Spinal cord (tissue), 10 donors: ENCODE measurements at places on chromosomes 16 and 17.

GRCh38 chr16:17339764-17340541 lies 130.8 kb downstream of the XYLT1 start:
- DNase-seq: no peak

- DNase-seq: no peak
Observed at GRCh38 chr17:66171172-66171571, 20.8 kb downstream of the CEP112 start.

GRCh38 chr17:74128456-74129211 lies 74.8 kb upstream of the RPL38 start:
- no peak for DNase-seq

- no peak for DNase-seq
Observed at GRCh38 chr16:27843800-27844199, 219.7 kb downstream of the GSG1L start.

- no peak for DNase-seq
Observed at GRCh38 chr16:88894681-88895300, 28.3 kb upstream of the PABPN1L start.

GRCh38 chr16:85114909-85115567 lies 2.8 kb upstream of the CIBAR2 start:
- peak; percentile 64 for DNase-seq

DNA sequence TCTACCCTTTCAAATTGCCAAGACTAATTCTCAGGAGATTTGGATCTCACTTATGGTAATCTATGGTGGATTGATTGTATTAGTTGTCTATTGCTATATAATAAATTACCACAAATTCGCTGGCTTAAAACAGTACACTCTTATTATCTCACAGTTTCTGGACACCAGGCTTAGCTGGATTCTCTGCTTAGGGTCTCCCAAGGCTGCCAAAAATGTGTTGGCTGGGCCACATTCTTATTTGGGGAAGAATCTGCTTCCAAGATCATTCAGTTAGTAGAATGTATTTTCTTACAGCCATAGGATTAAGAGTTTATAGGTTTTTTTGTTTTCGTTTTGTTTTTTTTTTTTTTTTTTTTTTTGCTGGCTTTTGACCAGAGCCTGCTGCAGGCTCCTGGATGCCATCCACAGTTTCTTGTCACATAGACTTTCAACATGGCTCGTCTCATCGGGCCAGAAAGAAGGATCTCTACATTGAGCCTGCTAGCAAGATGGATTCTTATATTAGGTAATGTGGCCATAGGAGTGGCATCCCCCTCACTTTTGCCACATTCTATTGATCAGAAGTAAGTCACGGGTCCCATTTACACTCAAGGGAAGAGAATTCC lies 415.3 kb downstream of the KIF2B start:
- DNase-seq: no peak

DNA sequence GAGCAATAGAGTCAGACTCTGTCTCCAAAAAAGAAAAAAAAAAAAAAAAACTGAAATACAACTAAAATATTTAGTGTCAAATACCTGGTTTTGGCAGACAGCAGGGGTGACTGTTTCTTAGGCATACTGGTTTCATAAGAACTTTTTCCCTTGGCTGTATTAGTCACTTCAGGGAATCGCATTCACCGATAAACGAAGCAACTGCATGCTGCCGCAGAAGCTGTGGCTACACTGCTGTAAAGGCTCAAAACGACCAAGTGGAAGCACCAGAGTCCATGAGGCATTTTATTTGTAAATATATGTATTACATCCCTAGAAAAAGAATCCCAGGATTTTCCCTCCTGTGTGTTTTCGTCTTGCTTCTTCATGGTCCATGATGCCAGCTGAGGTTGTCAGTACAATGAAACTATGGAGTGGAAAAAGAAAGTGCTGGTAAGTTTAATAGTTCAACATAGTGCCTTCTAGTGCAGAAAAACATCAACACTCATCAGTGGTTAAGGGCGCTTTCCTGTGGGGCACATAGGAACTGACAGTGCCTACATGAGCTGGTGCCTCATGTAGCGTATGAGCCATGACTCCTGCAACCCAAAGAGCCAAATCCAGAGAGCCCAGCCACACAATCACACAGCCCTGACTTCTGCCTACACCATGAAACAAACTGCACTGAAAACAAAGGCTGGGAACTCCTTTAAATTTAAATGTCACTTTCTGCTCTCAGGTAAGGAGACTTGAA lies 7.3 kb downstream of the RPS15A start:
- DNase-seq: no peak

GRCh38 chr17:48593126-48593829 lies at the start of gene HOXB5:
HOXB5 (minus strand) TSS chr17:48593779; CDS start chr17:48593682, 97 bp downstream.
- no peak for DNase-seq

GRCh38 chr17:40451420-40451819 lies 8.2 kb downstream of the IGFBP4 start:
- DNase-seq: no peak

DNA sequence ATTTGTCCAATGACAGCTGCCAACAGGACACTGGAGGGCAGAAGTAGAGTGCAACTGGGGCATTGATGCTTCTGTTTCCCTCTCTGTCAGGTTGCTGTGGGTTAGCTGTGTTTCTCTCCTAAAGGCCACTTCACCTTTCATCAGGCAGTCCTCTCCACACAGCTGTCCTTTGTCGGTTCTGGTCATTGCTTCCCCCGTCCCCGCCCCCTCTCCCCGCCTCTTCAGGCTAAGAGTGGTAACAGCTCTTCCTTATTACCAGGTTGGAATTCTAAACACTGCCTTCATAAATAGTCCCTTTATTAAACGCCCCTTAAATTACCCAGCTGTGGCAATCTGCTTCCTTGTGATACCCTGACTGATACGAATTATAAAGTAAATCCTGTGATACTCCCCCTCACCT lies 31.8 kb upstream of the NSRP1 start:
- no peak for DNase-seq

- no peak for DNase-seq
Observed at GRCh38 chr16:14509055-14509454, 121.0 kb downstream of the PARN start.

GRCh38 chr16:11909653-11910545 lies 5.9 kb downstream of the GSPT1 start:
- no peak for DNase-seq

- DNase-seq: no peak
Observed at GRCh38 chr17:16529906-16530305, 37.9 kb upstream of the LRRC75A start.

DNA sequence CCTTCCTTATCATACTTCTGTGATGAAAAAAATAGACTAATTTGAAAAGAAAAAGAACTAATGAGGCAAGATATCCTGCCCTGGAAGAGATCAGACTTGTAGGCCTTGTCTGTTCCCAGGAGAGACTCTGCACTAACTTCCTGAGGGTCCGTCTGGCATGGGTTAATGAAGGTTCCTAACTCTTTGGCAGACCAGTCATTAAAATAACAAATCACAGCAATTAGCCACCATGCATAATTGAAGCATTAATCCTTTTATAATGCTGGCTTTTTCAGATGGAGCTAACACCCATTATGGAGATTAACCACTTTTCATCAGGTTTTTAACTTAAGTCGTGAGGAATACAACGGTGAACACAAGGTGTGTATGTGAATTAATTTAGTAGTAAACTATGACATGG lies 10.4 kb upstream of the KRT10 start:
- DNase-seq: no peak

GRCh38 chr16:87145181-87146176 lies 171.7 kb downstream of the C16orf95 start:
- no peak for DNase-seq

GRCh38 chr16:76311260-76311659 lies 34.1 kb downstream of the CNTNAP4 start:
- DNase-seq: no peak

DNA sequence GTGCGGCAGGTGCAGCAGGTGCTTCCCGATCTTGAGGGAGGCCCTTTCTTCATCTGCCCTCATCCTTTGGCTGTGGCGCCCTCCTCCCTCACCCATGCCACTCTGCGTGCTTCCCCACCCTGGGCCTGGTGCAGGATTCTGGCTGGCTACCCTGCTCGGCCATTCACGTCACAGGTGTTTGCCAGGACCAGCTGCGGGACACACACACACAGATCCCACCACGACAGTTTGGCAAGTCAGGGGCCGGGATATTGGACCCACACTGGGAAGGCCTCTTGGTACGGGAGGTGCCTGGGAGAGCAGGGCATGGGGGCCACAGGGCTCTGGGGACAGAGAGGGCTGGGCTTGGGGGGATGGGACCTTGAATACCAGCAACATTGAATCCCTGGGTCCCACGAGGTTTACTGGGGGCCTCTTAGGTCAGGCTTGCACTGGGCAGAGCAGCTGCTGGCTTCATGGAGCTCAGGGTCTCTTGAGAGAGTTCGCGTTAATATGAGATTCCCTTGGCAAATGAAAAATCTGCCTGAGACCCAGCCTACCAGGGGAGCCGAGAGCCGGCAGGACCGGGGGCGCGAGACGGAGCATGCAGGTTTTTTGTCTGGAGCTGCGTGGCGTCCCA lies 15.1 kb downstream of the ADCY7 start:
- no peak for DNase-seq

DNA sequence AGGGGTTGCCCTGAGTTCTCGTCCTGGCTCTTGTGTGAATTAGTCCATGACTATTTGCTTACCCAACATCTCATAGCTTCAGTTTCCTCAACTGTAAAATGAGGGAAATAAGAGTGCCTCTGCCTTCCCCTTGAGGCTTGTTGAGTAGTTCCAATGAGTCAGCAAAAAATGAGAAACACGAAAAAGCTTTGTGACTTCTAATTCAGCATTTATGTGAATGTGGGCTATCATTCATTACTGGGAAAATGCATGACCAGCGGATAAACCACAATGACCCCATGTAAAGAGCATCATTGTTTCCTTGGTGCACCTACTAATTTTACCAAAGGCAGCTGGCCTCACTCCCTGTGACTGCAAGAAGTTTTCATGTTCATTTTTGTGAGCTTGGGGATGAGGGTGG lies 374.6 kb upstream of the HSBP1 start:
- DNase-seq: no peak

- DNase-seq: peak; percentile 89
Observed at GRCh38 chr16:14285513-14286367, 214.6 kb downstream of the MRTFB start.

DNA sequence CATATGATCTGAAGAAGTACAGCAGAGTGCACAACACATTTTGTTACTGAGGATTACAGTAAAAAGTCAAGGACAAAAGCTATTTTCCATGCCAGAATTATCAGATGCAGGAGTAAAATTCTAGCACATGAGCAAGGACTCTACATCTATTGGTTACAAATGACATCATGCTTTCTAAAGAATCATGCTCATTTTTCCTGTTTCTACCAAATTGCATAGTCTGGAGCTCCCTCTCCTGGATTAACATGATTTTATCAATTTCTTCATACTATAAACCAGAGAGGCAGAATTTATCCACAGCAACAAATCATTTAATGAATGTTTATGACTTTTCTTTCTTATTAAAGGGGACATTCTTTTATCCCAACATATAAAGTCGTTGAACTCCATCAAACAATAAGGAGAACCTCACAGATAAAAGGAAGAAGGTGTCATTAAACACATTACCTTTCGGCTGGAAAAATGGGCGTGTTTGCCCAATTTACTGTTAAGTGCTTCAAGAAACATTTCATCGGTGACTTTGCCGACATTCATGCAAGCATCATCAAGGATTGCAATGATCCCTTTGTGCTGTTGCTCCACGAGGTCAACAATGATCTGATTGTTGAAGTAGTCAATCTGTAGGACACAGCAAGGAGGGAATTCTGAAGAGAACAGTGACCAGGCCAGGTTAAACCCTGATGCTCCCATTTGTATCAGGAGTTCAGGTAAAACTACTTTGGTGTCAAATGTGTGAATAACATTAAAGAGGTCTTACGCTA lies 121.7 kb downstream of the MYO1D start:
- DNase-seq: peak; percentile 75

GRCh38 chr16:22297114-22297870 lies at the start of gene POLR3E:
POLR3E (plus strand) TSS chr16:22297409; CDS start chr16:22302969, 5,560 bp downstream.
- peak; percentile 99 for DNase-seq

DNA sequence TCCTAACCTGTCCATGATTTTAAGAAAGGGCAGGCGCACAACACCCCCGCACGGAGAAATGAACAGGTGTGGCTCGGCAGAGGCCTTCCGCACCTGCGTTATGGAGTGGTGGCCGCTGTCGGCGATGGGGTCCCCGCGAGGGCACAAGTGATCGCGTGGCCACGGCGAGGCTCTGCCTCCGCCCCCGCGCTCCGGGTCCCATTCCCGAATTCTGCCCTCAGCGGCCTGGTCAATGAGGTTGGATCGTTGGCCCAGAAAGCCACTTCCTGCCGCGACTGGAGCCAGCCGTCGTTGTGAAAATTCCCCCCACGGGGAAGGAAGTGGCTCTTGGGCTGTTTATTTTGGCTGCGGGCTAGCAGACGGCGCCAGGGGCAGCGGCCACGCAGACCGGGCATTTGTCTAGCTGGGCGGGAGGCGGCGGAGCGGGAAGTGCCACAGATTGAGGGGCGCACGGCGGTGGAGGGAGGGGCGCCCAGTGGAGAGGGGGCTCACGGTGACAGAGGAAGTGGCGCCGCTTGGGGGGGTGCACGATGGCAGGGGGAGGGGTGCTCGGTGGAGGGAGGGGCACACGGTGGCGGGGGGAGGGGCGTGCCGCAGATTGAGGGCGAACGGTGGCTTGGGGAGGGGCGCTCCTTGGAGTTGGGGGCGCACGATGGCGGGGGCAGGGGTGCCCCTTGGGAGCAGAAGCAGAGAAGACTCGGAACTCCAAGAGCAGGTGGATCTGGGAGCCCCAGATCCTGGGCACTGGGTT lies 25.0 kb downstream of the MRC2 start:
- DNase-seq: no peak

- no peak for DNase-seq
Observed at GRCh38 chr16:51710905-51711563, 560.0 kb upstream of the SALL1 start.

GRCh38 chr16:53812914-53813313 lies 109.0 kb downstream of the FTO start:
- no peak for DNase-seq

GRCh38 chr17:32264823-32265191 lies 825 bp upstream of the RHBDL3 start:
- DNase-seq: no peak

GRCh38 chr17:31386542-31387075 lies 4.9 kb upstream of the RAB11FIP4 start:
- DNase-seq: no peak

DNA sequence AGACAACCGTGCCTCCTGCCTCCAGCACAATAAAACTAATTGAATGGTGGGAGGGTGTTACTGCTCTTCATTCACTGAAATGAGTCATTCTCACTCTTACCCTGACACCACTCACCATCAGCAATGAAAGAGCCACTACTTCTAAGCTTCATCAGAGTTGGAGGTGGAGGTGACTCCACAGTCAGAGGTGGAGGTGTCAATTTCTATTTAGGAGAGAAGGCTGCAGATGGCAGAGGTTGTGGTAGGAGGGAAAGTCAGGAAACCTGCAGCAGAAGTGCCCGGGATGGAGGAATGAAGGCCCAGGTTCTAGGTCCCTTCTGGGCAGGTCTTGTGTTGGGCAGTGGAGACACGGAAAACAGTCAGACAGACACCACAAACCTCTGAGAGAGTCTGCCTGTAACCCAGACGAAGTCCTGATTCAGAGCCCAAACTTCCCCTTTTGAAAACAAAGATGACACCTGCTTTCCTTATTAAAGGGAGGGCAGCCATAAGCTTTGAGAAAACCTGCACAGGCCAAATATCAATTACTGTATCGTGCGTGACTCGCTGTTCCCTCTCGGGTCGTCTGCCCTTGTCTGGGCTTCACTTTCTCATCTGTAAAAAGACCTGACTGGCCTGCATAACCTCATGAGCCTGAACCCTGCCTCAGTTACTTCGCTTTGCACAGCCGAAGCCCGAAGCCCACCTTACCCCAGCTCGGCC lies 668 bp downstream of the ATPAF2 start:
- no peak for DNase-seq

- no peak for DNase-seq
Observed at GRCh38 chr16:77780378-77780837, 8.0 kb upstream of the VAT1L start.

- peak; percentile 83 for DNase-seq
Observed at GRCh38 chr16:53085931-53086421, 31.2 kb downstream of the CHD9 start.
